Tibial nerve (tissue), 4 donors: ENCODE measurements at places on chromosomes 12 and 14. TPM values are rescaled to one million over a fixed set of nuclear protein-coding genes. Genes with fewer than 3 reads are reported as not detected.

GPR84 gene
- total RNA-seq = not detected

ESR2 gene
- total RNA-seq = 0.59 TPM

SIRT4 gene
- 0.87 TPM for total RNA-seq

RNASE7 gene
- total RNA-seq = not detected

DNA sequence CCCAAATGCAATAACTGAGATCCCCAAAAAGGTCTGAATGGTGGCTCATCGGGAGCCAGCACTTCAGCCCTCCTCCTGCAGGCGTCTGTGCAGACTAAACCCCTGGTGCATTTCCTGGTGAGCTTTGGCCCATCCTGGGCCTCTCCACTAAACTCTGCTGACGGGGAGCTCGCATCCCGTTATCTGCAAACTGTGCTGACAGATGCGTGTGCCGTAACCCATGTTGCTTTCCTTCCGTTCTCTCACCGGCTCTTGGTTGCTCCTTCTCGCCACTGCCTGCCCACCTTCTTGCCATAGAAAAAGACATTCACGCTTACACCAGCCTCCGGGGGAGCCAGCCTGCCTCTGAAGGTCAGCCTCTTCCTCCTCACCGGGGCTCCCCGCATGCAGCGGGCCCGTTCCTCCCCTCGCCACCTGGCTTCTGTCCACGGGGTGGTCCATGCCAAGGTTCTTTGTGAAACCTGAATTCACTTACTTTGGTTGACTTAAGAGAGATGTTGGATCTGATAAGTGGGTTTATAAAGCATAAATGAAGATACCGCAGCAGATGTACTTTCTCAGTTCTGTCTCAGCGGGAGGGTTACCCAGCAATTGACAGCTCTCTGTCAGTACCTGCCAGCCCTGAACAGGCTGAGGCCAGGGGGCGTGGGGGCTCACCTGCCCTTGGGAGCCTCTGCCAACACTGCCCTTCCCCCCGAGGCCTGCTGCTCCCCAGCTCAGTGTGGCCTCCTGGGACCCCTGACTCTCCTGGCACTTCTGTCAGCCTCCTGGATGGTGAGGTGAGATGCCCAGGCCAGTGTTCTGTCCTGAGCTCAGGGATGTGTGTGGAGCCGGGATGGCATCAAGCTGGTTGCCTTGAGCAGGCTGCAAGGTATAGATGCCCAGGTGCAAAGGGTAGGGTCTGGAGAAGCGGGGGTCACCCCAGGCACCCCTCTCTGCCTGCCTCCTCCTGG, 14.2 kb downstream of the ZFYVE21 start:
- H3K36me3 ChIP-seq = peaks cover 88% of the 10 kb centered on the region
- H3K4me3 ChIP-seq = no peak overlapping the region
- no peak for DNase-seq
- no peak overlapping the region for H3K27ac ChIP-seq
- no peaks in the 10 kb centered on the region for H3K4me1 ChIP-seq

- DNase-seq = no peak
- H3K27ac ChIP-seq = no peak overlapping the region
- H3K4me3 ChIP-seq = no peak overlapping the region
- no peaks in the 10 kb centered on the region for H3K36me3 ChIP-seq
- H3K27me3 ChIP-seq = no peaks in the 10 kb centered on the region
Observed at GRCh38 chr12:107465625-107466024, 220.0 kb upstream of the PWP1 start.

- no peak for DNase-seq
- no peaks in the 10 kb centered on the region for H3K36me3 ChIP-seq
- no peaks in the 10 kb centered on the region for H3K4me1 ChIP-seq
Observed at GRCh38 chr12:90943255-90943654, 11.7 kb downstream of the CCER1 start.

DNA sequence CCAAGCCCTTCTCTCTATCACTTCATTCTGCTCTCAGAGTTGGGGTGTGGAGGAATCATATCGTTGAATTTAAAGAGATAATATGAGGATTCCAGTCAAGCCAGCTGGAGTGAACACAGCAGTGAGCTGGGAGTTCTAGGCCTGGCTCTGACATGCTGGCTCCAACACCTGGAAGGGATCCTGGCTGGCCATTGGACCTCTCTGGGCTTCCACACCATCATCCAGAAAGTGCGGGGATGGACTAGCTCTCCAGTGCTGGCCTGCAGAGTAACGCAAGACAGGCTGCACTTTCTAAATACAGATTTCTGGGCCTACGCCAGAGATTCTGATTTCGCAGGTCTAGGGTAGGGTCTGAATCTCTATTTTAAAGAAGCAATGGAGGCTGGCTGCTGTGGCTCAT, 34.8 kb upstream of the HDAC7 start:
- H3K4me1 ChIP-seq = no peaks in the 10 kb centered on the region
- no peaks in the 10 kb centered on the region for H3K27me3 ChIP-seq
- H3K27ac ChIP-seq = no peak overlapping the region
- no peak for DNase-seq
- H3K36me3 ChIP-seq = no peaks in the 10 kb centered on the region
- no peak overlapping the region for H3K4me3 ChIP-seq

DNA sequence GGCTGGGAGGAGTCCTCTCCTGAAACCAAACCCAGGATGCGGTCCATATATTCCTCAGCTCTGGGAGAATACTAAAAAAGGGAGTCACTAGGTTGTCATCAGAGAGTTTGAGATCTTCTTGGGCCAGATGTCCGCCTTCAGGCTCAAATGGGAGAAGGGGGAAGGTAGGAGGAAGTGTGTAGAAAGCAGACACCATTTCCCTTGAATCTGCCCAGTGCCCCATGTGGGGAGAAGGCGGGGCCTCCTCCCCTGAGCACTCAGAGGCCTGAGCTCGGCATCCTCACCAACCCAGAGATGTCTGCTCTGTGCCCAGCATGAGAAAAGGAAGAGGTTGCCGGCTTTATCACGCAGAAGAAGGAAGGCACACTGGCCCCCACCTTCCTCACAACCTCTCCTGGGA, 37.3 kb downstream of the LTBP2 start:
- peaks cover 50% of the 10 kb centered on the region for H3K4me1 ChIP-seq
- H3K27me3 ChIP-seq = no peaks in the 10 kb centered on the region
- no peak for DNase-seq
- peak overlapping the region; percentile 78 for H3K27ac ChIP-seq
- H3K36me3 ChIP-seq = no peaks in the 10 kb centered on the region
- no peak overlapping the region for H3K4me3 ChIP-seq

DNA sequence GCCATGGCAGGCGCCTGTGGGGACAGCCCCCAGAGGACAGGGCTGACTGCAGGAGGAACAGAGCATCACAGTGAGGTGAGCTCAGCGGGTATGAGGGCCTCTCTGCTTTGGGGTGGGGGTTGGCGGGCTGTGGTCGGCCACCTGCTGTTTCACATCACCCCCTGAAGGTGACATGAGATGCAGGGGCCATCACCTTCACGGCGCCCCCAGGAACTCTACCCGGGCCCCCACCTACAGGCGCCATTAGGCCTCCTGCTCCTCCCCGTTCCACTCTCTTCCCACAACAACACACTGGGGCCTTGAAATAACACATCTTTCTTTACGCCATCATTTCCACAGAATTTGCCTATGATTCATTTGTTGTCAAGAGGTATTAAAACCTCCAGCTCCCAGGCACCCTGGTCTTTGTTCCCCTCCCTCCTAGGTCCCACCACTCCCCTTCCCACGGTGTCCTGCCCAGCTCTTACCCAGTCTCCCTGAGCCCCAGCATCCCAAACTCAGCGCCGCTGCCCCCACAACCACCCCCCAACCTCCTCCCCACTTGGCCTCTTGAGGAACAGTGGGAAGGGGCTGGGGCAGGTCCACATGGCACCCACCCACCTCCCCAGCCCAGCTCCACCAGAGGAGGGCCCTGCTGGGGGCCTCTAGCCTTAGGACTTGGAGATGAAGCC, 12.7 kb upstream of the HDAC7 start:
- H3K4me1 ChIP-seq = no peaks in the 10 kb centered on the region
- no peaks in the 10 kb centered on the region for H3K27me3 ChIP-seq
- no peak overlapping the region for H3K4me3 ChIP-seq

- no peak for DNase-seq
- H3K4me1 ChIP-seq = no peaks in the 10 kb centered on the region
- H3K27ac ChIP-seq = no peak overlapping the region
- H3K36me3 ChIP-seq = no peaks in the 10 kb centered on the region
- no peak overlapping the region for H3K4me3 ChIP-seq
- H3K27me3 ChIP-seq = no peaks in the 10 kb centered on the region
Observed at GRCh38 chr14:89564989-89565388, 148.0 kb upstream of the FOXN3 start.

- peak overlapping the region; percentile 31 for H3K4me3 ChIP-seq
- no peak for DNase-seq
- no peaks in the 10 kb centered on the region for H3K27me3 ChIP-seq
- H3K27ac ChIP-seq = no peak overlapping the region
Observed at GRCh38 chr12:98894412-98895085, 249.5 kb downstream of the APAF1 start.

DNA sequence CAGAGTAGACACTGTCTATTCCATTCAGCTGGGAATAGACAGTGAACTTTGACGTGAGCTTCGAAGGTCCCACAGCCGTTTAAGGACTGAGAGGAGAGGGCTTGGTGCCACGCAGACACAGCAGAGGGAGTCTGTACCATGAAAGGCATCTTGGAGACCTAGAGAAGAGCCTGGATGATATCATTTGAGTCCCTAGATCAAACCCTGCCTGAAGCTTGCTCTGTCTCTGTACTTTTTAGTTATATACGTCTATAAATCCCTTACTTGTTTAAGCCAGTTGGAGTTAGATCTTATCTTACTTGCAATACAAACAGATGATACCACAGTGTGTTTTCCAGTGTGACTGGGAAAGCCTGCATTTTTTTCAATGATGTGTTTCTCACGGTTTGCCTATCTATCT, 128.9 kb upstream of the RTL1 start:
- H3K27ac ChIP-seq = no peak overlapping the region
- no peaks in the 10 kb centered on the region for H3K4me1 ChIP-seq
- no peaks in the 10 kb centered on the region for H3K36me3 ChIP-seq

DNA sequence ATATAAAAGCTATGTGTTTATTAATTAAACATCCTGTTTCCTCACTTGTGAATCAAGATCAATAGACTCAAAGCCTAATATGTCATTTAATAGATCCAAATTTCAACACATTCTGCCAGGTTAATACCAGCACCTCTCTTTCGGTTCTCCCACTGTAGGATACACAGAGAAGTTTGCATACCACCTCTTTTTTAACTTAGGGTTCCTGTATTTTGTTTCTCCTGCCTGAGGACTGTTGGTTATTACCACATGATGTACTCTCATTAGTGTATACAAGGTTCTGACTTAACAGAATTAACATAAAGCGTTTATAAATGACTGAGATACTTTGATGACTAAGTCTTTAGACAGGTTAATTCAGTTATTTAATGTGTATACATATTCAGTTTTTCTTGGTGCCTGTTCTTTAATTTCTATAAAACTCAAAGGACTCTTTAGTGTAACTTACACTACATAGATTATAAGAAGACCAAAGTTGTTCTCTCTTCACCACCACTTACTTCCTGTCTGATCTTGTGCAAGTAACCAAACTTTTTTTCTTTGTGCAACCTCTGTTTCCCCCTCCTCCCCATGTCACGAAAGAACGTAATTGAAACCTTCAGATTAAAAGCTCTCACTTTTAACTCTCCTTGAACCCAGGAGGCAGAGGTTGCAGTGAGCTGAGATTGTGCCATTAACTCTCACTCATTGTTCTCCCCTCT, 89.8 kb upstream of the DNM1L start:
- H3K36me3 ChIP-seq = no peaks in the 10 kb centered on the region
- no peak overlapping the region for H3K4me3 ChIP-seq
- no peaks in the 10 kb centered on the region for H3K4me1 ChIP-seq

DNA sequence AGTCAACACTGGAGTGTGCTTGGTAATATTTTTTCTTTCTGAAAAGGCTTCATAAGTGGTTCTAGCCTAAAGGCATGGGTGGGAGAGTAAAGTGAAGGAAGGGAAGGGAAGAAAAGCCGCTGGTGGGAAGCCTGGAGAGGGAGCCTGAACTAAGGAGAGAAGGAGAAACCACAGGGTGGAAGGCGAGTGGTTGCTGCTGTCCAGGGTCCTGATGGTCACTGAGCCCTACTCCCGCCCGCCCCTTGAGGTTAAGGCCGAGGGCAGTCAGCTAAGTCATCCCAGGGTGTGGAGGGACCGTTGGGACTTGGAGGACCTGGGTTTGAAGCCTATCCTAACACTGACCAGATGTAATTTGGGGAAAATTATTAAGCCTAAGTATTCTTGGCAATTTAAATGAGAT, 189.1 kb downstream of the PIWIL1 start:
- DNase-seq = no peak
- H3K36me3 ChIP-seq = no peaks in the 10 kb centered on the region
- no peaks in the 10 kb centered on the region for H3K4me1 ChIP-seq
- H3K27me3 ChIP-seq = no peaks in the 10 kb centered on the region
- H3K27ac ChIP-seq = no peak overlapping the region

- H3K36me3 ChIP-seq = no peaks in the 10 kb centered on the region
- no peak overlapping the region for H3K4me3 ChIP-seq
- no peak for DNase-seq
- H3K27ac ChIP-seq = no peak overlapping the region
- no peaks in the 10 kb centered on the region for H3K27me3 ChIP-seq
- no peaks in the 10 kb centered on the region for H3K4me1 ChIP-seq
Observed at GRCh38 chr12:72677139-72677538, 405.0 kb downstream of the TRHDE start.

GRCh38 chr14:93003945-93004698, 81.2 kb downstream of the CHGA start:
- H3K36me3 ChIP-seq = no peaks in the 10 kb centered on the region
- peaks cover 47% of the 10 kb centered on the region for H3K4me1 ChIP-seq
- H3K27me3 ChIP-seq = no peaks in the 10 kb centered on the region

GRCh38 chr14:92978229-92979021, 55.5 kb downstream of the CHGA start:
- H3K36me3 ChIP-seq = no peaks in the 10 kb centered on the region
- no peak overlapping the region for H3K4me3 ChIP-seq
- H3K27me3 ChIP-seq = no peaks in the 10 kb centered on the region
- no peak for DNase-seq
- peaks cover 10% of the 10 kb centered on the region for H3K4me1 ChIP-seq

DNA sequence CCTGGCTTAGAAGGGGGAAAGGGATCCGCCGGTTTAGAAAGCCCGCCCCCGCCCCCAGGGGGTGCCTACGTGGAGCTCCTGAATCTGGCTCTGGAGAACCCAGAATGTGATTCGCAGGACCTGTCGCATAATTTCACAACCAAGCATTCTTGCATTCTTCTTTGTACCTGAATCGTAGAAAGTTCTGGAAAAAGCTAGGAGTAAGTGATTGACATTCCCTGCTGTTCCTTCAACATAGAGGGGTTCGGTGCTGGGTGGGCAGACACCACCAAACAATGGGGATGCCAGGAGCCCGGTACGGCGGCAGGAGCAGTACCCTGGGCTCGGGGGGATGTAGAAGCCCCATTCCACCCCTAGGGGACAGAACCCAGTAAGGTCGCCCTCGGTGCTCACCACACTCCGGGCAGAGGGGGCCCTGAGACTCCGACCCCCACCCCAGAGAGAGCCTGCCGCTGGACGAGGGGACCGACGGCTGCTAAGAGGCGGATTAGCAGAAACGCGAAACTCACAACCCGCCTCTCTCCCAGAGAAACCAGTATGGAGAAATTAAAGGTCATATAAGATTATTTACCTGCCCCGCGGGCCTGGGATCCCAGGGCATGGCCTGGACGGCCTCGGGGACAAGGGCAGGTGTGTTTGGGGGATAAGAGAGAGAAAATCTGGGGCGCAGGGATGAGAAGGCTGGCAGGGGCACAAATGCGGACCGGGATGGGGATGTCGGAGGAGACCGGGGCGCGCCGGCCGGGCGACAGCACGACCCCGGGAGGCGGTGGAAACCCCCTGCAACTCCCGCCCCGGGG, 520 bp downstream of the CSRP2 start:
- H3K4me3 ChIP-seq = peak overlapping the region; percentile 48
- no peaks in the 10 kb centered on the region for H3K36me3 ChIP-seq
- H3K27ac ChIP-seq = peak overlapping the region; percentile 86
- no peak for DNase-seq
